D341Med (cell line): ENCODE measurements at places on chromosomes 1 and 21.

GRCh38 chr1:47013293-47013692 lies 10.2 kb upstream of the CYP4X1 start:
- DNase-seq = no peak

- no peak for DNase-seq
Measured at GRCh38 chr1:184761969-184762485, 7.4 kb upstream of the EDEM3 start.

- peak; percentile 88 for DNase-seq
Measured at GRCh38 chr1:155044812-155045657, 6.1 kb upstream of the ADAM15 start.

GRCh38 chr1:206878456-206878855 lies 13.0 kb downstream of the IL20 start:
- no peak for DNase-seq

DNA sequence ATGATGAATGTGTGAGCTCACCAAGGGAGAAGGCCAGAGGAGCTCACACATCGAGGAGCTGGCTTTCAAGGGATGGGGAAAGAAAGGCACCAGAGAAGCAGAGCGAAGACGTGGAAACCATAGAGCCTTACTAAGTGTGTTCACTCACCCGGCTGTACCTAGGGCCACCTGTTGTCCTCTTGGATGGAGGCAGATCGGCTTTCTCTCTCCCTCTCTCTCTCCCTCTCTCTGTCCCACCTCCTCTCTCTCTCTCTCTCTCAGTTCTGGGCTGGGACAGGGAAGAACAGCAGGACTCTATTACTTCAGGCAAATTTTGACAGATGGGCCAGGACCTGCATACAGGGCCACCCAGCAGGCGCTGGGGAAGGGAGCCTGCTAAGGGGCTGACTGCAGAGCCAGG lies 64.8 kb downstream of the HIVEP3 start:
- no peak for DNase-seq

GRCh38 chr1:8307628-8308027 lies 10.3 kb upstream of the SLC45A1 start:
- no peak for DNase-seq

GRCh38 chr1:63843010-63843409 lies 69.2 kb downstream of the ROR1 start:
- no peak for DNase-seq

DNA sequence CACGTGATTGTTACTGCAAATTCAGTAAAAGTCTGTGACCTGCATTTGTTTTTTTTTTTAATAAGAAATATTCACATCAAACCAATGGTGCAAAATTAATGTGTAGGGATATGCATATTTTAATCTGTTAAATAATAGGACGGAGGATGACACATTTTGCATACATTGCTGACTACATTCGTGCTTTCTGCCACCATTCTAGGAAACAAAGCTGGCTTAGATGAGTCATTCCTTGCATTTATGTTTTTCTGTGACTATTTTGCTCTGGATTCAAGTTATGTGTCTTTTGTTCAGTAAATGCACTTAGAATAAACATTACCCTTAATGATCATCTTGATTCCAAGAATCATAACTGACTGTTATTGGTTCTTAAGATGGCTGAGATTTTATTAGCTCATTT lies 23.9 kb upstream of the CYYR1 start:
- no peak for DNase-seq

DNA sequence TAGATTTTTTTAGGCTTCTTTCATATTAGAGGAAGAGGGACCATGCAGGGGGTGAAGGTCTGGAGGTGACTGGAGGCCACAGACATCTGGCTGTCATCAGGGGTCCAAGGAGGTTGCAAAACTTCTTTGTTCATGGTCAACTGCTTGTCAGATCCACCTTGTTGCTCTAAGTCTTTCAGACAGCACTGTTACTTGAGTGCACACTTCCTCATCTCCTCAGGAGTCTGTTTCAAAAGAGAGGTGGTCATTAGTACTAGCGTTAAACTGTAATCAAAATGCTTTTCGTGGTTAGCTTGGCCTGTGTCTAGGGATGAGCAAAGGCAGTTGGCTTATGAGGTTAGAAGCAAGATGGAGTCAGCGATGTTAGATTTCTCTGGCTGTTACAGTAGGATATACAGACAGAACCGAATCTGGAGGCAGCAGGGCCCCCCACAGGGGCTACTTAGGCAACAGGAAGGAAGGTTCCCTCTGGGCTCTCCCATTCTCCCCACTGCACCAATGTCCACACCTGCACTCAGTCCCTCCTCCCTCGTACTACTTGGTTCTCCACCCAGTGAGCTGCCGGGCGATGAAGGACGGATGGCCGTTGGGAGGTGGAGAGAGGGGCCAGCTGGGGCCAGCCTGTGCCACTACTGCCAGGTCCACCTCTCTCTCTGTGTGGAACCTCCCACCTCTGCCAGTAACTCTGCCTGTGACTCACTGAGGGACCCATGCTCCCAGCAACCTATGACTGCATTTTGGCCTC lies 57.2 kb downstream of the TOR1AIP2 start:
- DNase-seq = no peak

DNA sequence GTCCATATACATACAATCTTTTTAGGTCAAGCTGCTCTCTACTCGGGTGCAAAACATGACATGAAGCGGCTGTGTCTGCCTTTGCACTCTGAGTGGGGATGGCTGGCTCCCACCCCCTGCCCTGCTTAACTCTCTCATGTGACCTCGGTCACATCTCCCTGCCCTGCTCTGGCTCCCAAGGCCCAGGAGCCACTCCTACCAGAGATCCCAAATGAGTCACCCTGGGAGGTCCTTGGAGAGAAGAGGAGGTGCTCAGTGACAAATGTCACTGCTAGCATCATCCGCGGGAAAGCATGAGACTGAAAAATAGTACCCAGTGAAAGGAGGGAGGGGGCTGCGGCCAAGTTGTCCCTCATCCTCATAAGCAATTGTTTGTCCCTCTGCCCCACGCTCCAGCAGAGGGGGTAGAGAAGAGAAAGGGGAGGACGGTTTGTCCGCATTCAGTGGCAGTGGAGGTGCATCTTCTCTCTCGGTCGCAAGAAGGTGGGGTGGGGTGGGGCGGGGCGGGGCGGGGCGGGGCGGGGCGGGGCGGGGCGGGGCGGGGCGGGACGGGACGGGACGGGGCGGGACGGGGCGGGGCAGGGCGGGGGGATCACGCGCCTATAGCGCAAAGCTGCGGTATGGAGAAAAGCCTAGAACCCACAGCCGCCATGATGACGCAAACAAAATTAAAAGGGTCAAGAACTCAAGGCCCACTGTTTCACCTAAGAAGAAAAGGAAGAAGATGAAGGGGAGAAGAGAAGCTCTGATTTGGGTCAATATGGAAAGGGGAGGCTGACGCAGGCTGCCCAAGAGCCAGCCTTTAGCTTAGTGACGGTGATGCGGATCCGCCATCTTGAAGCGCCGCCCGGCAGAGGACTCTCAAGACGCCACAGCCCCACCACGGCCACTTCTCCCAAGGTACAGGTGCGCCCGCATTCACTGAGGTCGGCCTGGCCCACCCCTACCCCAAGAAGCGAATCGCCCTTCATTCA lies 66.2 kb downstream of the CD46 start:
- DNase-seq = no peak

- DNase-seq = no peak
Measured at GRCh38 chr1:45629035-45629434, 5.2 kb upstream of the CCDC17 start.

GRCh38 chr1:30089024-30089430 lies 634.4 kb downstream of the MATN1 start:
- DNase-seq = no peak
